ENCODE measurements at places on chromosomes 2 and 18. TPM values are rescaled to one million over a fixed set of nuclear protein-coding genes. Genes with fewer than 3 reads are reported as not detected.

Gene SERPINB11
- not detected for total RNA-seq

Gene ASXL3
- total RNA-seq = not detected

Gene SESTD1
- 24.5 TPM for total RNA-seq

Gene SLC19A3
- 3.6 TPM for total RNA-seq

Gene TEKT4
- not detected for total RNA-seq

Gene LCT
- total RNA-seq = 0.05 TPM

Gene ACMSD
- not detected for total RNA-seq

Gene CRYGD
- not detected for total RNA-seq

Gene CAPN14
- not detected for total RNA-seq

Gene KCNG3
- total RNA-seq = 0.90 TPM
